Left ventricle myocardium inferior (tissue), 1 donor: ENCODE measurements at places on chromosomes 4 and X.

DNA sequence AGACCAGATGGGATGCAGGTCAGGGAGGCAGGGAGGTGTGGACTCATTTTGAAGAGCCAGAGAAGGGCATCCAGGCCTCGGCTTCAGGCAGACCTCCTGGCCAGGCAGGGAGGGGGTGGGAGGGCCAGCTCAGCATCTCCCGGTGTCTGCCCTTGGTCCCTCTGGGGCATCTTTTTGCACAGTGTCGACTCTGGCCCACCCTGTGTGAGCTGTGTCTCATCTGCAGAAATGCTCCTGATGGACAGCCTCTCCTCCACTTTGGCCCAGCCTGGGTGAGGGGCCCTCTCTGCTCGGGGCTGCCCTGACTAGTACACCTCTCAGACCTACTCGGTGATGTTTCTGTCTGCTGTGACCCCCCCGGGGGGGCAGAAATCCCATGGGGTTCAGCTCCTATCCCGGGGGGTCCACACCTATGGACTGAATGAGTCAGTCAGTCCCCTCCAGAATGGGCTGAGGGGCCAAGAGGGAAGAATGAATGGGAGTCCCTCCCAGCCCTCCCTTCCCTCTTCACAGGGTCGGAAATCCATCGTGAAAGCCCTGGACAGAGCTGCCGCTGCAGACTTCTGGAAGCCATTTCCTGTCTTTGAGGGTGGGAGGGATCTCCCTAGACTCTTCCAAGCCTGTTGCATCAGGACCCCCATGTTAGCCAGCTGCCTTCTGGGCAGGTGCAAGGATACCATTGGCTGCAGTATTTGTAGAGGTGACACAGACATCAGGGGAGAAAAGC is 196.7 kb upstream of the PSAPL1 start:
- no peak for DNase-seq

DNA sequence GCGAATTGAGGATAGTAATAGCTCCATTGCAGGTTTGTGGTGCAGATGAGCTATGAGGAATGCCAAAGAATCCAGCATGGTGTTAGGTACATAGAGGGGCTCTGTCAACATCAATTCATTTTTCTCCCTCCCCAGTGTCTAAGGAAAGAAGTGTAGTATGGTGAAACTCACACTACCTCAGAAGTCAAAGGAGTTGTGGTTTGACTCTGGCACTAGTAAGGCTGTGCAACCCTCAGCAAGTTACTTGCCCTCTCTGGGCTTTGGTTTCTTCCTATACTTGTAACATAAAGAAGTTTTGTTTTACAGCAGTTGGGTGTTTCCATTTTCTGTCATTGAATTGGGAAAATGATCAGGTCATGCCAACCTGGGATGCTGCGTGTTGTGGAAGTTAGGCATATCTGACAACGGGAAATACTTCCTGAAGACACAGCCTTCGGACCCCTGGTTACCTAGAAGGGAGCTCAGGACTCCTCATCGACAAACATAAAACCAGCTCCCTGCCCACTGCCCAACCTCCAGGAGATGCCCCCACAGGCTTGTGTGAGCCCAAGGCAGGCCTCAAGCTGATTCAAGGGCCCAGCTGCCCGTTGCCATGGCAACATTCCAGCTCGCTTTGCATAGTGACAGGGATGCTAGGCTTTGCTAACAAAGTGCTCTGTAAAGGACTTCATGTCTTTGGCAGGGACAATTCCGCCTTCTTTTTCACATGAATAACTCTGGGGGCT is 71.4 kb downstream of the RTL5 start:
- no peak for DNase-seq

- no peak for DNase-seq
These were observed 29.5 kb downstream of the TAPT1 start for GRCh38 chr4:16196482-16197393.

- DNase-seq = no peak
These were observed 950 bp upstream of the TMEM271 start for GRCh38 chr4:576991-577498.
